NCI-H524 treated with DMSO at 0.1 percent for 48 hours (cell line): ENCODE measurements at places on chromosomes 13 and 19.

DNA sequence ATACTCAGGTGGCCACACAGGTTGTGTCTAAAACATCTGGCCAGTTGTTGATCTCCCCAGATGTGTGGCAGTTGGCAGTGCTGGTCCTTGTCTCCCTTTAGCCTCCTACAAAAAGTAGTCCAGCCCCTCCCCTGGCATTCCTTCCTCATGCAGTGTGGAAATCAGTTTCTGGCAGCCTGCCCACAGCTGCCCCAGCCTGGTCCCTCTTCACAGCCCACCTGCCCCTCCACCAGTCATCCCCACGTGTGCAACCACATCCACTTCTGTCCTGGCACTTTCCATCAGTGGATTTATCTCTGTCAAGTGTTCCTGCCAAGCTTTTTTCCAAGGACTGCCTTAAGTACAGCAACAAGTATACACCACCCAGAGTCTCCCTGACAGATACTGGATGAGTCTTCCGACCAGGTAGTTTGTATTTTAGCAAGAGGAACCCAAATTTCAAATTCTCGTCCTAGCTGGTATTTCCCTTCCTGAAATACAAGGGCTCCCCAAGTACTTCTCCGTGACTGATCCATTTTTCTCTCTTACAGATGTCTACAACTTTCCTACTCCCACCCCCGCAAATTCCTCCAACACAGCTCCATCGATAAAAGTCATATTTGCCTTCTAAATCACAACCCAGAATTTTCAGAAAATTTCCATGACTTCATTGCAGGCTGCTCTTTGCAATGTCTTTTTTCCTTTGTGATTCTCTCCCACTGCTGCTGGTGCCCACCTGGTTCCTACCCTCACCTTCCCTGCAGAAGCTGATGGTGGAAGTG is 313.5 kb downstream of the FOXO1 start:
- DNase-seq, result peak; percentile 9

- DNase-seq, result no peak
Observed at GRCh38 chr19:45168767-45169351, 8.1 kb upstream of the NKPD1 start.

DNA sequence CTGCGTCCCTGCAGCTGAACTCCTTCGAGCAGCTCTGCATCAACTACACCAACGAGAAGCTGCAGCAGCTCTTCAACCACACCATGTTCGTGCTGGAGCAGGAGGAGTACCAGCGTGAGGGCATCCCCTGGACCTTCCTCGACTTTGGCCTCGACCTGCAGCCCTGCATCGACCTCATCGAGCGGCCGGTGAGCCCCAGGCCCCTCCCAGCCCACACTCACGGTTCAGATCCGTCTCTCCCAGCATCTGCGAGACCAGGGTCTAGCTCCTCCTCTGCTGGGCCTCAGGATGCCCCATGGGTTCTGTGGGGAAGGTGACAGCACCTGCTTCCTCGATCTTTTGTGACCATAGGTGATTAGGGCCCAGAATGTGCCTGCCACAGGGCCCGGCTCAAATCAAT is 46.2 kb downstream of the MYH14 start:
- DNase-seq, result no peak

DNA sequence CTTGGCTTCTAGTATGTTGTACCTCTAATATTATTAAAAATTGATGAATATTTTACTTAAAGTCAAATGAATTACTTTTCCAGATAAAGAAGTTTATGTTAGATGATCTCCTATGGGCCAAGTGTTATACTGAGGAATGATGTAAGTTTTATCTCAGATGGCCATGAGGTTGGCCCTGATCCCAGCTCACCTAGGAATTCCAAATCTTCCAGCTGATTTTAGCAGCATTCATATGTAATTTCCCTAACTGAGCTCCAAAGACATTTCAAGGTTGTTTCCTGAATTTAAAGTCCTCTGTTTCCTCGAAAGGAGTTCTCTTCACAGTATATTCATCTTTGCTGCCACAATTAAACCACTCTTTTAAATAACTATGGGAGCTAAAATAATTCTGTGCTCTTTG is 1670.4 kb upstream of the SPRY2 start:
- DNase-seq, result no peak

DNA sequence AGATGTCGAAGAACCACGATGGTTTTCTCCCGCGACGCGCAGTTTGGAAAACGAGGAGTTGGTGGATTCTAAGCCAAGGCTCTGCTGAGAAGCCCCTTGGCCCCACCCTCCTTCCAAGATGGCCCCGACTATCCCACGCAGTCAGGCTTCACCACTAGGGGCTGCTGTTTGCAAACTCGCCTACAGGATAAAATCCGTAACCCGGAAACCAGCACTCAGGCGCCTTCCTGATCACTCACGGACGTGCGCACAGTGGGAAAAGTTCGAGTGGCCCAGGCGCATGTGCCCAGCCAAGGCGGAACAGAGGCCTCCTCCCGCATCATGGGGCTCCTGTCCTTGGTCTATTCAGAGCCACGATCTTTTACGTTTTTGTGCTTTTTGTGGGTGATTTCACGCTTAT is 19.2 kb upstream of the UQCR11 start:
- no peak for DNase-seq

GRCh38 chr13:73998631-73999030 is 135.6 kb downstream of the KLF12 start:
- no peak for DNase-seq

GRCh38 chr13:52141299-52141698 is 12.4 kb upstream of the NEK5 start:
- DNase-seq, result no peak

DNA sequence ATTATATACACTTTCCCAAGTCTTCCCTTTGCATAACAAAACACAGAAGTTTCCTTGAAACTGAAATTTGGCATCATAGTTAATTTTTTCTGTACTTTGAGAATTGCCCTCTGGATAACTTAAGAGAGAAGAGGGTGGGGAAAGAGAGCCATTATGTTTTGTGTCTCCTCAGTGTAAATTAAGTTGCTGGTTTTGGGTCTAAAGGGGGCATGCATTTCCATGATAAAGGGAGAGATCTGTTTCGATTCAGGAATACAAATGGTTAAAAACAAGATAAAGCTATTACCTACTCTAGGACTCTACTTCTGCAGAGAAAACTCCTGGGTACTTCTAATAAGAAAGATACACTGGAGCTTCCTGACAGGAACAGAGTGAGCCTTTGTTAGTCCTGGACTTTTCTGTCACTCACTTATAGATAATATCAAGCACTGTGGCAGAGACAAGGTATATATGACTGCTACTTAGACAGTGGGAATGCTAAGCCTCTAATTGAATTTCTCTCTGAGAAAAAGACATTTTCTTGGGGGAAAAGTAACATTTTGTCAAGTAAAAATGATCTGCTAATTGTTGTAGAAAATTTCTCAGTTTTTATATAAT is 142.8 kb upstream of the PCDH9 start:
- no peak for DNase-seq

DNA sequence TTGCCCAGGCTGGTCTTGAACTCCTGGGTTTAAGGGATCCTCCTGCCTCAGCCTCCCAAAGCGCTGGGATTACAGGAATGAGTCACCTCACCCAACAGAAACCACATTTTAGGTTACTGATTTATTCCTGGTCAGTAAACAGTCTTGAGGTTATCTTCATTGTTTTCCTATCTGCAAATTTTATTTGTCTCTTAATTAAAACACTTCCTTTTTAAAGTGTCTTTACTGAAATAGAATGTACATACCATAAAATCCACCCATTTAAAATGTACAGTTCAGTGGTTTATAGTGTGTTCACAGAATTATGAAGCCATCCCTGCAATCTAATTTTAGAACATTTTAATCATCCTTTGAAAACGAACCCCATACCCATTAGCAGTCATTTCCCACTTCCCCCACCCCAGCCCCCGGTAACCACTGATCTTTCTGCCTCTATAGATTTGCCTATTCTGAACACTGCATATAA is 63.0 kb downstream of the MAP4K1 start:
- DNase-seq, result no peak

- no peak for DNase-seq
Observed at GRCh38 chr13:91123456-91124127, 223.9 kb upstream of the MIR17HG start.
